Activated naive CD4-positive, alpha-beta T cell treated with anti-CD3 and anti-CD28 coated beads for 36 hours (primary cell): ENCODE measurements at places on chromosomes 3 and 15.
A peak's percentile ranks its signal among the peaks of the same experiment; 100 is the strongest.

DNA sequence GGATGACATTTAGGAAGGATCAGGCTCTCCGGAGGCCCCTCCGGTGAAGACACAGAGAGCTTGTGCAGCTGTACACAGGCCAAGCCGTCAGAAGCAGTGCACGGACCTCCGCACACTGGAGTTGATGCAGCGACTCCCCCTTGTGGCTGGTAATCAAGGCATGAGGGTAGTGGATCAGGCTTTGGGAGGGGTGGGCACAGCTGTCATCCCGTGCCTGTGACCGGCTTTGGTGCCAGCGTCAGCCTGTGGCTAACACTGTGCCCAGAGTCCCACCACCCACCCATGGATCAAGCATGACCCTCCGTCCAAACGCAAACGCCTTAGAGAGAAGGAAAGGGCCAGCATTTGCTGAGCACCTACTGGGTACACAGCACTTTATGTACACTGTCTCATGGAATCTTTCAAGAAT is 8.2 kb upstream of the GRIP2 start:
- DNase-seq = peak; percentile 57

DNA sequence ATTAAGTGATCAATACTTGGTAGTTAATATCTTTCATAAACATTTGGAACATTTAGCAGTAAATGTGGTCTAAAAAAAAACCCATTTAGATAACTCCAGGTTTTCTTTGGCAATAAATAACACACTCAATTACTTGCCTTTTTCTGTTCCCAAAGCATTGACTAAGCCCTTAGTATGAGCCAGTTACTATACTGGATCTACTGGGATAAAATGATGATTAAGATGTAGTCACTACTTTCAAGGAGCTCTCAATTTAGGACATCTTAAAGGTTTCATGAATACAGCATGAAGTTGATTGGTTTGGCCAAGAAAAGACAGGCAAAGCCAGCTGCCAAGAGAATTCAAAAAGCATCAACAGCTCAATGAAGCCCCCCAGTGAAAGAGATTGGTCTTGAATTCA is 250.9 kb downstream of the EPHA3 start:
- no peak for DNase-seq

DNA sequence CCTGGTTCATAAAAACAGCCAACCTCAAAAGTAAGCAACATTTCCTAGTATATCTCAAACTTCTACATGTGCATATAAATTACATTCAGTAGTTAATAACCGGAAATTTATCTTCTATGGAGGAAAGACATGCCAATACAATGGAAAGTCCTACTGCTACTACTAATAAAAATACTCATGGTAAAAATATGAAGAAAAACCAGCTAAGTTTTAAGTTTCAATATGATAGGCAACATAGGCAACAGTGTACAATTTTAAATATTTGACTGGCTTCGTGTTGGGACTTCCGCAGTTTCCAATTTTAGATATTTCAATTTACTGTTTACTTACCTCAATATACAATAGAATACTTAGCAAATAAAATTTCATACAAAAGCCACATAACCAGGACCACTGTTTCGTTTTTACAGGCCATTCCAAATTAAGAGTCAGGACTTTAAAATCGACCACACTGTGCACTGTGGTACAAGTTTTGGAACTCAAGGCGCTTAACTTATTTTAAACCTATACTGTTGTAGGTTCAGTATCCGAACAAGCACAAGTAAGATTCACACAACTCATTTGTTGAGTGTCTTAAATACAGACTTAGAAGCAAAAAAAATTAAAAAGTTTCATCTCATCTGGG is 2.9 kb downstream of the NAA50 start:
- DNase-seq = no peak

GRCh38 chr15:63166219-63166618 is 8.9 kb upstream of the RPS27L start:
- DNase-seq = no peak

DNA sequence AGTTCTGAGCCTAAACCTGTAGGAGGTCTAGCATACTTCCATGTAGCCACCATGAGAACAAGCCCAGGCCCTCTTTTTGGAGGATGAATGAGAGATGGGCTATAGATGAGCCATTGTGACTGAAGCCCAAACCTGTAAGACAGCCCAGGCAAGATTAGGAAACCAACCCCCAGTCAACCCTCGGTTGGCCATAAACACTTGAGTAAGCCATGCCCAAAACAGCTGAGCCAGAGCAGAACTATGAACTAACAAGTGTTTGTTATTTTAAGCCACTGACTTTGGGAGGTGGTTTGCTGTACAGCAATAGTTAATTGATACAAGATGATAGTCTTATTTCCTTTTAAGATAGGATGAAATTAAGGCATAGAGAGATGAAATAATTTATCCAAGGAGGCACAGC is 12.4 kb upstream of the CPNE4 start:
- no peak for DNase-seq
